ENCODE measurements at places on chromosomes 3 and 15. TPM values are rescaled to one million over a fixed set of nuclear protein-coding genes. Genes with fewer than 3 reads are reported as not detected.

DNA sequence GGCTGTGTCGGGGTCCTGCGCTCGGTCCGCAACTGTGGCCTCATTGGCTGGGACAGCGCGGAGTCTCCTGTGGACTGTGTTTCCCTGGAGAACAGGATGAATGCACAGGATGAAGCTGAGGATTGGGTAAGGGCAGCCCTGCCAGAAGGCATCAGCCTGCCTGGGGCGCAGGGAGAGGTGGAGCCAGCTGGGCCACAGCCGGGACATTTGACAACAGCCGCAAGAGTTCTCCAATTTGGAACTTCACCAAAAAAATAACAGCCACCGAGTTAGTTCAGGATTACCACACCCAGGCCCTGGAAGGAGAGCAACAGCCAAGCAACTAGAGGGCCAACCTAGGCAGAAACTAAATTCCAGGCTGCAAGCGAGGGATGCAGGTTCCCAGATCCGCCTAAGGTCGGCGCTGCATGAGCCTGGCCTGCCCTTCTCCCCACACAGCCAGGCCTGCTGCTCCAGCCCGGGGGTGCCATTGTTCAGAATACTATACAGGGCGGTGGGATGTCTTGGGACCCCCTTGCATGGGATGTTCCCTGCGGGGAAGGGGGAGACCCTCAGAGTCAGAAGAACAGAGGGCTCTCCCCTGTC is 229.3 kb downstream of the OCA2 start:
- no peak overlapping the region for H3K27ac ChIP-seq
- no peak overlapping the region for H3K4me3 ChIP-seq
- H3K36me3 ChIP-seq = no peaks in the 10 kb centered on the region
- H3K27me3 ChIP-seq = no peaks in the 10 kb centered on the region

- H3K4me1 ChIP-seq = no peaks in the 10 kb centered on the region
- H3K27me3 ChIP-seq = no peaks in the 10 kb centered on the region
- no peak overlapping the region for H3K27ac ChIP-seq
- H3K36me3 ChIP-seq = no peaks in the 10 kb centered on the region
- H3K4me3 ChIP-seq = no peak overlapping the region
These were observed 28.9 kb downstream of the GRAMD1C start for GRCh38 chr3:113867506-113867905.

GRCh38 chr15:48096813-48097212 is 24.0 kb upstream of the SLC24A5 start:
- no peaks in the 10 kb centered on the region for H3K36me3 ChIP-seq
- DNase-seq = no peak
- no peak overlapping the region for H3K27ac ChIP-seq
- H3K4me3 ChIP-seq = no peak overlapping the region

GRCh38 chr3:172157564-172158258 is 118.3 kb downstream of the FNDC3B start:
- no peak overlapping the region for H3K4me3 ChIP-seq
- no peak overlapping the region for H3K27ac ChIP-seq
- H3K4me1 ChIP-seq = peaks cover 13% of the 10 kb centered on the region
- H3K36me3 ChIP-seq = no peaks in the 10 kb centered on the region
- no peak for DNase-seq

GRCh38 chr3:139715166-139715565 is 37.4 kb upstream of the NMNAT3 start:
- no peak overlapping the region for H3K27ac ChIP-seq
- H3K4me1 ChIP-seq = no peaks in the 10 kb centered on the region
- no peaks in the 10 kb centered on the region for H3K36me3 ChIP-seq
- H3K4me3 ChIP-seq = no peak overlapping the region
- DNase-seq = no peak
- no peaks in the 10 kb centered on the region for H3K27me3 ChIP-seq

DNA sequence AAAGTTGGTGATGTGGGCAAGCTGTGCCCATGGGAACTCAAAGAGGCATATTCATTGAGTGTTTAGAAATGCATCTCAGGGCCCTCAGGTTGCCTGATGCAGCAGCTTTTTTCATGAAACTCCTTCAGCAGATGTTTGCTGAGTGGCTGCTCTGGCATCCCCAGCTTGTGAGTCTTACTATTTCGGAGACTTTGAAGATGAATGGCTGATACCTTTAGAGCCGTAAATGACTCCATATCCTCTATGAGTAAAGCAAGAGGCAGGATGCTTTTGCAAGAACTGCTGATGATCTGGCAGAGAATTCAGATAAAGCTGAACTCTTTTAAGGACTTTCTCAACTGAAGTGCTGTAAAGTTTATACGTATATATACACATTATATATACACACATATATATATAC is 384.3 kb downstream of the CACNA2D3 start:
- no peaks in the 10 kb centered on the region for H3K4me1 ChIP-seq
- no peak overlapping the region for H3K27ac ChIP-seq
- H3K27me3 ChIP-seq = no peaks in the 10 kb centered on the region
- no peak for DNase-seq
- H3K36me3 ChIP-seq = no peaks in the 10 kb centered on the region
- no peak overlapping the region for H3K4me3 ChIP-seq

DNA sequence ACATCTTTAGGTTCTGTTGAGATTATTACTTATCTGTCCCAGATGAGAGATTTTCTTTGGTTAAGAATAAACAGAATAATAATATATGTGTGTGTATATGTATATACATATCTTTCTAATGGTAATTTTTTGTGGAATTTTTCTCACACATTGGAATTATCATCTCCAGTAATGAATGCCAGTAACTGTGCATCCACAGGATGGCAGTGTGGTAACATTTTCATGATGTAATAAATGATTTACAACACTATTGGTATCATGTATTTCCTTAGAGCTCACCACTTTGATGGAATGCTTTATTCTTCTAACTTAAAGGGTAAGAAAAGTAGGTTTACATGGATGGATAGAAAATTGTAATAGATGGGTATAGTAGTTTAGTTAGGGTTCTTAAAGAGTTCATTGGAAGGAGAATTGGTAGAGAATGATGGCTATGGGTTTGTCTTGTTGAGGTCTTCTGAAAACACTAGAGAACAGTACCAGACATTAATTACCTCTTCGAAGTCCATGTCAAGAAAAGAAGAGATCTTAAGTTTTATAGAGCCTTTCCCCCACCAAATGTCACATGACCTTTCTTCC is 78.1 kb downstream of the STT3B start:
- H3K27me3 ChIP-seq = no peaks in the 10 kb centered on the region
- H3K36me3 ChIP-seq = no peaks in the 10 kb centered on the region
- no peak for DNase-seq

- no peak for DNase-seq
- H3K36me3 ChIP-seq = no peaks in the 10 kb centered on the region
- no peak overlapping the region for H3K4me3 ChIP-seq
- H3K4me1 ChIP-seq = no peaks in the 10 kb centered on the region
- H3K27ac ChIP-seq = no peak overlapping the region
These were observed 109.1 kb downstream of the UBE3A start for GRCh38 chr15:25329696-25330095.

DNA sequence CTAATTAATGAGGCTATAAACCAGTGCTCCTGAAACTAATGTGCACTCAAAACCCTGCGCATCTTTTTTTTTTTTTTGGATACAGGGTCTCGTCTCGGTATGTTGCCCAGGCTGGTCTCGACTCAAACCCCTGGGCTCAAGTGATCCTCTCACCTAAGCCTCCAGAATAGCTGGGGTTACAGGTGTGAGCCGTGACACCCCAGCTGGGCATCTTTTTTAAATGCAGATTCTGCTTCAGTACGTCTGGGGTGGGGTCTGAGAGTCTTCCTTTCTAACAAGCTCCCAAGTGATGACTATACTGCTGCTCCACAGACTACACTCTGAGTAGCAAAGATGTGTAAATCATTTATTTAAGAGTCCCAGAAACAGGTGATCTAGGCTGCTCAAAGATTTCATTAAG is 73.0 kb downstream of the BFSP2 start:
- DNase-seq = no peak
- H3K27me3 ChIP-seq = no peaks in the 10 kb centered on the region
- no peaks in the 10 kb centered on the region for H3K36me3 ChIP-seq
- H3K4me1 ChIP-seq = no peaks in the 10 kb centered on the region
- H3K27ac ChIP-seq = no peak overlapping the region

GRCh38 chr15:45678459-45679178 is 43.8 kb downstream of the SQOR start:
- DNase-seq = no peak
- no peaks in the 10 kb centered on the region for H3K4me1 ChIP-seq
- H3K36me3 ChIP-seq = no peaks in the 10 kb centered on the region
- no peak overlapping the region for H3K27ac ChIP-seq

- H3K27me3 ChIP-seq = no peaks in the 10 kb centered on the region
- no peak overlapping the region for H3K27ac ChIP-seq
- no peak overlapping the region for H3K4me3 ChIP-seq
- DNase-seq = no peak
- no peaks in the 10 kb centered on the region for H3K4me1 ChIP-seq
These were observed 99.5 kb downstream of the FOXP1 start for GRCh38 chr3:71484047-71484446.

DNA sequence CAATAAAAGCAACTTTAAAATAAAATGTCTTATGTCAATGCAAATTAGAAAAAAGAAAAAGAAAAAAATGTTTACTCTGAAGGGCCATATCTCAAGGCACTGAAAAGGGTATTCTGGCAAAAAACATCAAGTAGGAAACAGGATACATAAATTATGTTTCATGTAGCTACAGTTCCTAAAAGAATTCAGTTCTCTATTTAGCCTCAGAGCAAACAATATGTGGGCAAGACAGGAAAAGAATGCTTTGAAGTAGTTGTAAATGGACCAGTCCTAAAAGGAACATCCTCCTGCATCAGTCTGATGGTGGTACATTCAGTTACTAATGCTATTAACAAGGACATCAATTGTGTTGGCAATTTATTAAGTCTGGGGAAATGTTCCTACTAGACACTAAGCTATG is 8.1 kb downstream of the COMMD2 start:
- no peak overlapping the region for H3K4me3 ChIP-seq
- H3K36me3 ChIP-seq = no peaks in the 10 kb centered on the region
- no peaks in the 10 kb centered on the region for H3K4me1 ChIP-seq
- no peaks in the 10 kb centered on the region for H3K27me3 ChIP-seq

GRCh38 chr15:37034392-37034791 is 66.0 kb downstream of the MEIS2 start:
- no peaks in the 10 kb centered on the region for H3K4me1 ChIP-seq
- H3K27me3 ChIP-seq = no peaks in the 10 kb centered on the region
- no peaks in the 10 kb centered on the region for H3K36me3 ChIP-seq
- no peak for DNase-seq
- no peak overlapping the region for H3K4me3 ChIP-seq
- H3K27ac ChIP-seq = peak overlapping the region; percentile 16

DNA sequence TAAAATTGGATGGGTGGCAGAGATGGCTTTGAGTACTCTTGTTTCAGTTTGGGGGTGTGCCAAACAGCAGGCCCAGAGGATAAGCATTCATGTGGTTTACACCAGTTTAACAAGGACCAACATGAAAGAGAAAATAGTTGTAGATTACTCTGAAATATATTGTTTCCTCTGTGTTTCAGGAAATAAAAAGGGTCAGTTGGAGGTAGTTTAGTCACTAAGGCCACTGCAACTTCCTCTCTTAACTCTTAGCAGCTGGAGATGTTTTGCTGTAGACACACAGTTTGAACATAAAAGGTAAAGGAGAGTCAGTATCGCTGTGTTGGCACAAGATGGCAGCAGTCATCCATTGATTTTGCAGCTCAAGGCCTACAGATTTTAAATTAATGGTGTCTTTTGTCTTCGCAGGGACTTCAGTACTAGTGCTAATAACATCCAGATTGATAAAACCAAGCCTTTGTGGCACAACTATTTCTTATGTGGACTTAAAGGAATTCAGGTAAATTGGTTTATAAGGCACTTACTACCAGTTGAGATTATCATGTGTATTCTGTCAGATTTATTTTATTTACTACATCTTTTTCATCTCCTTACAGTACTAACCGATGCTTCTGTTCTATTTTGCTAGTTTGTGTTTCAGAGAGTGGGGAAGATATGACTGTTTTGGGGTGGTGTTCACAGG is 65.5 kb downstream of the GALK2 start:
- no peaks in the 10 kb centered on the region for H3K36me3 ChIP-seq
- DNase-seq = peak; percentile 59
- peaks cover 12% of the 10 kb centered on the region for H3K4me1 ChIP-seq
- H3K4me3 ChIP-seq = no peak overlapping the region

DNA sequence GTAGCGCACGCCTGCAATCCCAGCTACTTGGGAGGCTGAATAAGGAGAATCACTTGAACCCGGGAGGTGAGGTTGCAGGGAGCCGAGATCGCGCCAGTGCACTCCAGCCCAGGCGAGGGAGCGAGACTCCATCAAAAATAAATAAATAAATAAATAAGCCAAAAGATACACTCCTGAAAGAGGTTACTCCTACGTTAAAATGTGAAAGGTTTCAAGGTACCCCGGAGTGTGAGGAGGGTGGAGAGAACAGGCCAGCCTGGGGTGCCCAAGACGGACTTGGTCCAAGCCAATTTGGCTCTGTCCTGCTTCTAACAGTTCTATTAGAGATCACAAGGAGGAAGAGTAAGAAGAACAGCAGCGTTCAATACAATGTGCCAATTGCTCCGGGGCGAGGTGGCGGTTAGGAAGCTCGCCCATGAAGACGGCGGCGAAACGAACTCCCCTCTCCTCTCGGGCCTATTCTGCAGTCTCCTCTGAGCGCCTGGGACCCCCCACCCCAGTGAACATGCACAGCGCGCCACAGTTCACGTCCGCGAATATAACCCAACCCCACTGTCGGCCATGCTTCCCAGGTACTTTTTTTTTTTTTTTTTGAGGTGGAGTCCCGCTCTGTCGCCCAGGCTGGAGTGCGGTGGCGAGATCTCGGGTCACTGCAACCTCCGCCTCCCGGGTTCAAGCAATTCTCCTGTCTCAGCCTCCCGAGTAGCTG is 942 bp downstream of the ELP6 start:
- H3K4me3 ChIP-seq = peak overlapping the region; percentile 69
- H3K27ac ChIP-seq = peak overlapping the region; percentile 96
- H3K4me1 ChIP-seq = no peaks in the 10 kb centered on the region
- peak; percentile 34 for DNase-seq
- H3K27me3 ChIP-seq = no peaks in the 10 kb centered on the region

DNA sequence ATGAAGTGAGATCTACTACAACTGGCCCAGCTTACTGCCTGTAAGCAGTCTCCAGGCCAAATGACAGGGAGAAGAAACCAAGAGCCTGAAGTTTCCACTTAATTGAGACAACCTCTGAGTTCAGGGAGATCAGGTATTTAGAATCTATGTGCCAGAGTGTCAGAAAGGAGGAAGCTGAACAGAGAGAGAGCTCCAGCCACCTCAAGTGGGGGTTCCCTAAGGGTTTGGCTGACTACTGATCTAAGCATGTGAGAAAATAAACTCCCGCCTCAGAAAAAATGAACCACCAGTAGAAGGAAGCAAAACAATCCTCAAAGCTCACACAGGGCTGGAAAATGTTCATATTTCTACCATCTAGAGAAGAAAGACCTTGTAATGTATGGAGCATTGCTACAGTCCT is 25.0 kb downstream of the ADAM10 start:
- H3K4me3 ChIP-seq = no peak overlapping the region
- H3K27me3 ChIP-seq = no peaks in the 10 kb centered on the region
- H3K27ac ChIP-seq = no peak overlapping the region
- H3K4me1 ChIP-seq = no peaks in the 10 kb centered on the region
- no peak for DNase-seq

The C3orf49 gene
- total RNA-seq = not detected

The CD80 gene
- not detected for total RNA-seq

The ECE2 gene
- total RNA-seq = not detected

The SNTN gene
- not detected for total RNA-seq

The TLE3 gene
- total RNA-seq = 244 TPM

The TEX55 gene
- not detected for total RNA-seq

The LYZL4 gene
- not detected for total RNA-seq

The MIX23 gene
- 14.1 TPM for total RNA-seq

The SUSD5 gene
- 2.6 TPM for total RNA-seq
